Natural killer cell (primary cell): ENCODE measurements at places on chromosomes 2 and 18. TPM values are rescaled to one million over a fixed set of nuclear protein-coding genes. Genes with fewer than 3 reads are reported as not detected.

- no peaks in the 10 kb centered on the region for H3K4me1 ChIP-seq
- no peaks in the 10 kb centered on the region for H3K36me3 ChIP-seq
- H3K27ac ChIP-seq, result no peak overlapping the region
- H3K27me3 ChIP-seq, result no peaks in the 10 kb centered on the region
- no peak overlapping the region for H3K4me3 ChIP-seq
Observed at GRCh38 chr2:200393191-200393590, 86.7 kb downstream of the SPATS2L start.

DNA sequence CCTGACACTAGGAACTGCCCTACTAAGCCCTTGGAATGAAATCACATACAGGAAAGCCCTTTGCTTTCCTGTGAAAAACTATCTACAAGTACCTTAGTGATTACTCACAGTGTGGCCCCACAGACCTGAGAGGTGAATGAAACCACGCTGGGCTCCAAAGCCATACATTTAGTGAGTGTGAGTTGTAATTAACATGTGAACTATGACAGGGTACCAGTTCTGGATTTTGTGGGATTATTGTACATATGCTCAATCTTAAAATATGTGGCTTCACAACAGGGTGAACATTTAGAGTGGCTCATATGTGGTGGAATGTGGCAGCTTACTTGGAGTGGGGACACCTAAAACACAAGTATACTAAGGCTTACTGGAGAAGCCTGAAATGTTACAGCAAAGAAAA lies 12.3 kb downstream of the KCTD1 start:
- no peaks in the 10 kb centered on the region for H3K27me3 ChIP-seq
- no peaks in the 10 kb centered on the region for H3K36me3 ChIP-seq
- DNase-seq, result no peak
- H3K4me3 ChIP-seq, result no peak overlapping the region

- no peak for DNase-seq
- H3K4me3 ChIP-seq, result no peak overlapping the region
- H3K4me1 ChIP-seq, result no peaks in the 10 kb centered on the region
- no peaks in the 10 kb centered on the region for H3K27me3 ChIP-seq
- H3K36me3 ChIP-seq, result peaks cover 50% of the 10 kb centered on the region
Observed at GRCh38 chr18:8639762-8640161, 30.5 kb downstream of the RAB12 start.

RETSAT gene
- 33.9 TPM for total RNA-seq

DNA sequence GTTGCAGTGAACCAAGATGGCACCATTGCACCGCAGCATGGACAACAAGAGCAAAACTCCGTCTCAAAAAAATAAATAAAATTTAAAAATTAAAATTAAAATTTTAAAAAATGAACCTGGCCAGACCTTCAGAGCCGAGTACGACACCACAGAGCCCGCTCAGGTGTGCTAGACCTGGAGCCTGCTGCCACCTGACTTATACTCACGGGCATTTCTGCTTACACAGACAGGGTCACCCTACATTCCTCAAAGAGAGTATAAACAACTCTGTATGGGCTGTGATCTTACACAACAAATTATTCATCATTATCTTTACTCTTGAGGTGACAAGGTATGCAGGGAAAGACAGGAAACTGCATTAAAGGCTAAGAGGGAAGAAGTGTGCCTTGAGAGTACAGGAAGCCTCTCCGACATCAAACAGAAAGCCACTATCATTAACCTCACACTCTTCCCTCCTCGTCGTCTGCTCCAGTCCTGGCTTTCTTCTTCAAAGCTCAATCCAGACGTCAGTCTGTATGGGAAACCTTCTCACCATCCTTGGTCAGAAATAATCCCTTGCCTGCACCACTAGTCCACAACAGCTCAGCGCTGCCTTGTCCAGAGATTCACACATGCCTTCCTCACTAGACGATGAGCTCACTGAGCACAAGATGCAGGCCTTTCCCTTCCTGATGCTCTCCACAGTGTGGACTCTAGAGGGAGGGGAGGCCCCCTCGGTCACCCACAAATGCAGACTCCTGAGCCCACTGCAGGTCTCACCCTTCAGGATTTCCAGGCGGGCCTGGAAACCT lies 56.2 kb downstream of the UXS1 start:
- peaks cover 4% of the 10 kb centered on the region for H3K4me1 ChIP-seq
- no peaks in the 10 kb centered on the region for H3K27me3 ChIP-seq
- no peak for DNase-seq
- H3K36me3 ChIP-seq, result peaks cover 6% of the 10 kb centered on the region

NEU4 gene
- total RNA-seq, result 0.39 TPM

DNA sequence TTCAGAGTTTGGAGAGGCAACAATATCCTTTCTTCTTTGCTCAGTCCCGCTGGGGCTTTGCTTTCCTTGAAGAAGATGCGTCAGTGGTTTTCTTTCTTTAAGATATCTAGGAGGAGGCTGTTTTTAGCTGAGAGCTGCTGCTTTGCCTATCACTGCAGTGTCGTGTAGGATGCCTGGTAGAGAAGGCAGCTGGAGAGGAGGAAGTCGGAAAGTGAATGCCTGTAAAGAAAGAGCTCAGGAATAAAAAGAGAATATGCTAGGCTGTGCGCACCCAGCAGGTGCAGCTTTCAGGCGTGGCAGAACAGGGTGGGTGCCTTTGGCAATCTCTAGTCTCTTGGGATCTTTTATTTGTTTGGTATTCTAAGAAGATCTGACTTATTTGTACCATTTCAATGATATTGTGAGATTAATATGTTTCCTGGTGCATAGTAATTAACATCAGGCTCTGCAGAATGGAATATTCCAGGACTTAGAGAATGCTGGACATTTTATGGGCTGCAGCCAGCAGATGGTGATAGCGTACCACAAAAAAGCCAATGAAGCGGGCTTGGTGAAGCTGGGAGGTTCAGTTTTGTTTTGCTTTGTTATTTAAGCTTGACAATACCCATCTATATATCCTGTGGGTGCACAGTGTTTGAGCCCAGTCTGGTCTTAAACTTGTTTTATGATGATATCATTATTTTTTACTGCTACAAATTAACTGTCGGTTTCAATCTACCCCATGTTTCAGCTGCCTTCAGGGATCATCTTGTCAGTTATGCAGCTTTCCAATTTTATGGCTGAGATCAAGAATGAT lies 34.9 kb downstream of the CAVIN2 start:
- no peak overlapping the region for H3K4me3 ChIP-seq
- no peaks in the 10 kb centered on the region for H3K36me3 ChIP-seq
- H3K27me3 ChIP-seq, result no peaks in the 10 kb centered on the region
- H3K27ac ChIP-seq, result no peak overlapping the region
- no peaks in the 10 kb centered on the region for H3K4me1 ChIP-seq

DNA sequence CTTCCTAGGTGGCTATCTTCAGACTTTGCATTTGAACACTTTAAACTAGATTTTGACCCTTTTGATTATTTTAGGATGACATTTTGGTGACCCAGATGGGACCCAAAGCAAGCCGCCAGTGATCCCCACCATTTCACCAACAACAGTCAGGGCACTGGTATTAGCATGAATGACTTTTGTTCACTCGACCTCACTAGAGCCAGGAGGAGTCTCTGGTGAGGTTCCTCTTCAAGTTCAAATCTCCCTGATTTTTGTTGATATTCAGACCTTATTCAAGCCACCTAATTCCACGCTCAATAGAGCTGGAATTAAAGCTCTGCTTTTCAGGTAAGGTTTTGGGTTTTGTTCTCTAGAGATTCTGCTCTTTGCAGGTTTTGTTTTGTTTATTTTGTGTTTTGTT lies 202.3 kb downstream of the MREG start:
- H3K36me3 ChIP-seq, result no peaks in the 10 kb centered on the region
- H3K4me3 ChIP-seq, result no peak overlapping the region
- H3K27me3 ChIP-seq, result no peaks in the 10 kb centered on the region
- no peak for DNase-seq

GKN2 gene
- not detected for total RNA-seq

- H3K27me3 ChIP-seq, result no peaks in the 10 kb centered on the region
- H3K4me1 ChIP-seq, result no peaks in the 10 kb centered on the region
- no peaks in the 10 kb centered on the region for H3K36me3 ChIP-seq
- H3K4me3 ChIP-seq, result no peak overlapping the region
- H3K27ac ChIP-seq, result no peak overlapping the region
- DNase-seq, result no peak
Observed at GRCh38 chr18:55248495-55248894, 289.2 kb upstream of the CCDC68 start.

TRIM43 gene
- not detected for total RNA-seq
